ENCODE measurements at places on chromosomes 2 and 18.

DNA sequence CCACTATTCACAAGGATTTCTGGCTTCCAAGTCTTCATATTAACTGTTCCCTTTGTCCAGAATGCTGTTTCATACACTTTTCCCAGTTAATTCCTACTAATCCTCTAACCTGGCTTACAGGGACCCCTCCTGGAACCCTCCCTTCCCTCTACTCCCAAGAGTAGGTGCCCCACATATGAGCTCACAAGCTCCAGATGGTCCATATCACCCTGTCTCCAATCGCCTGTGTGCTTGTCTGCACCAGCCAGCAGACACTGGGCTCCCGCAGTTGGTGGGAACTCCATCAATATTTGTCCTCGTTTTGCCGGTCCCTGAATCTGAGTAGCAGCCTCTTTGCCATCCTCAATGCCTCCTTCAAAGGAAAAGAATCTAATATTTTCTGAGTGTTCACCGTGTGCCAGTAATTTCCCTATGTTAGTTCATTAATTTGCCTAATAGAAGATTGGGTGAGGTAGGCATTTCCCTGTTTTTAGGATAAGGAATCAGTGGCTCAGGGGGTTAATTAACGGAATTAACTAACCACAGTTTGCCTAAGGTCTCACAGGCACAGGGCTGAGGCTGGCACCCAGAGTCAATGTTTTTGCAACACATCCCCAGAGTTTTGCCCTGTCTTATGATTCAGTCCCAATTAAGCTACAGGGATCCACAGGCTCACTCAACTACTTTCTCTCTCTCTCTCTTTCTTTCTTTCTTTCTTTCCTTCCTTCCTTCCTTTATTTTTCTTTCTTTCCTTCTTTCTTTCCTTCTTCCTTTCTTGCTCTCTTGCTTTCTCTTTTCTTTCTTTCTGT, 141.6 kb upstream of the CYP1B1 start:
- no peak overlapping the region for H3K27ac ChIP-seq
- no peaks in the 10 kb centered on the region for H3K4me1 ChIP-seq
- H3K4me3 ChIP-seq = no peak overlapping the region
- no peaks in the 10 kb centered on the region for H3K27me3 ChIP-seq

DNA sequence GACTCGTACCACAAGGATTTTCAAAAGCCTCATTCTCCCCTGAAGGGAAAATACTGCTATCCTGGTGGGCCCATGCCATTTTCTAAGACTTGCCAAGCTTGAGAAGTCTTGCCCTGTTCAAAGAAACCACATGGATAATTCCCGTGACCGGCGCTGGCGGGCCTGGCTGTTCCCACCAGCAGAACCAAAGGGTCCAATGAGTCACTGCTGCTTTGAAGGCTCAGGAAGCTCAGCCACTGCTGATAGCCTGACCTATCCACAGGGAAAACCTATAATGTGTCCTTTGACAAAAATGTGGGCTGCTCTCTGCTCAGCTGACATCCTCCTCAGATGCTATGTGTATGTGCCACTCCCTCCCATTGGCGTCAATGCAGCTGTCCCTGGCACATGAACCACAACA, 137.9 kb upstream of the RAB12 start:
- no peak overlapping the region for H3K4me3 ChIP-seq
- DNase-seq = no peak
- H3K27ac ChIP-seq = no peak overlapping the region
- H3K27me3 ChIP-seq = no peaks in the 10 kb centered on the region
- H3K4me1 ChIP-seq = peaks cover 10% of the 10 kb centered on the region

GRCh38 chr2:154233231-154233630, 361.5 kb downstream of the GALNT13 start:
- DNase-seq = no peak
- H3K27ac ChIP-seq = no peak overlapping the region
- H3K27me3 ChIP-seq = no peaks in the 10 kb centered on the region
- H3K4me1 ChIP-seq = no peaks in the 10 kb centered on the region
- H3K4me3 ChIP-seq = no peak overlapping the region

- no peak for DNase-seq
- no peak overlapping the region for H3K27ac ChIP-seq
- H3K4me1 ChIP-seq = peaks cover 72% of the 10 kb centered on the region
- no peak overlapping the region for H3K4me3 ChIP-seq
- no peaks in the 10 kb centered on the region for H3K36me3 ChIP-seq
Measured at GRCh38 chr2:71340176-71340575, 8.6 kb downstream of the ZNF638 start.

GRCh38 chr2:18803141-18803939, 214.0 kb upstream of the NT5C1B start:
- H3K27me3 ChIP-seq = no peaks in the 10 kb centered on the region
- no peak overlapping the region for H3K27ac ChIP-seq
- H3K4me3 ChIP-seq = no peak overlapping the region
- no peaks in the 10 kb centered on the region for H3K4me1 ChIP-seq

DNA sequence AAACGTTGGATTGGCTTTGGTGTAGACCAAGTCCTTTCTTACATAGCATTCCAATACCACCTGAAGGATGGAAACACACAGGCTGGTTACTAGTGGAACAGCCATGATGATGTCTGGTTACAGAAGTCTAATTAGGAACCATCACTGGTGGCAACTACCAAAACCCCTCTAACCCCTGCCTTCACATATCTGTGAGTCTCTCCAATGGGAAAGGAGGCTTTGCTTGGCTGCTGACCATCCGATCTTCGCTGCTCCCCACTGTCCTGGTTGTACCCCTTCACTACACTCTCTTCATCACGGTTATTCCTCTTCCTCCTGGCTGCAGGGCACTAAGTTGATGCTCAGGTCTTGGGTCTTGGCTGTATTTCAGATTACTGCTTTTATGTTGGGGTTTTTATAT, 97.7 kb downstream of the SPRED2 start:
- no peaks in the 10 kb centered on the region for H3K27me3 ChIP-seq
- H3K4me1 ChIP-seq = no peaks in the 10 kb centered on the region
- DNase-seq = no peak
- no peak overlapping the region for H3K27ac ChIP-seq

DNA sequence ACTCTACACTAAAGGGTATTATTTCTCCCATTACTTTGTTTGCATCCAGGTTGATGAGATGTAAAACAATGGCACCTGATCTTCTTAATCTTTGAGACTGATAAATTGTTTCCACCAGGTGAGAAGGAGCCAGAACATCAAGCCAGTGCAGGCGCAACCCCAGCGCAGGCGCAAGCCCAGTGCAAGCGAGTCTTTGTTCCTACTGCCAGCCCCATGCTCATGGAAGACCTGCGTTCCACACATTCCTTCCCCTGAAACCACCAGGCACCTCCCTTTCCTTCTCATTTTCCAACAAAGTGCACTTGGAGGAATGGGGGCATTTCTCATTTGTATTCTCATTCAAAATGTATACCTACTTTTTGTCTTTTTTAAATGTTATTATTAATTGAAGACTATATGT, 188.7 kb upstream of the SMAD2 start:
- no peak overlapping the region for H3K4me3 ChIP-seq
- H3K4me1 ChIP-seq = peaks cover 3% of the 10 kb centered on the region
- H3K36me3 ChIP-seq = no peaks in the 10 kb centered on the region
- no peaks in the 10 kb centered on the region for H3K27me3 ChIP-seq
- no peak for DNase-seq

DNA sequence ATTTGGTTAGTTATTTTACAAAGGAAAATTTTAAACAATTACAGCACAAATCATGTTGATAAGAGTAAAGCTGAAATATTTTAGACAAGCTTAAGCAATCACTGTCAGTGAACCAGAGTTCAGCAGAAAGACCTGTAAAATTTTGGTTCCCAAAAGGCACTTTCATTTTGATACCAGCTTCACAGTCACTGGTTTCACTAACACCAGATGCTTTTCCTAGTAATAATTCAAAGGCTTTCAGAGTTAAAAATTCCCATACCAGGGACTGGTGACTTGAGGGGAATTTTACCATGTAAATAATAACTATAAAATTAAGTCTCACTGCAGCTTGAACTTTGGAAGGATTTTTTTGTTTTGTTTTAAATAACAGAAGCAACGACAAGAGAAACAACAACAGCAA, 102.3 kb upstream of the CD302 start:
- no peak for DNase-seq
- H3K36me3 ChIP-seq = no peaks in the 10 kb centered on the region
- no peak overlapping the region for H3K4me3 ChIP-seq
- H3K27ac ChIP-seq = no peak overlapping the region
- peaks cover 7% of the 10 kb centered on the region for H3K4me1 ChIP-seq
- H3K27me3 ChIP-seq = no peaks in the 10 kb centered on the region

GRCh38 chr2:84996909-84997308, 25.9 kb downstream of the KCMF1 start:
- H3K27ac ChIP-seq = no peak overlapping the region
- DNase-seq = no peak
- H3K36me3 ChIP-seq = no peaks in the 10 kb centered on the region

- H3K4me1 ChIP-seq = no peaks in the 10 kb centered on the region
- H3K36me3 ChIP-seq = no peaks in the 10 kb centered on the region
- H3K27ac ChIP-seq = no peak overlapping the region
- no peaks in the 10 kb centered on the region for H3K27me3 ChIP-seq
- DNase-seq = no peak
Measured at GRCh38 chr2:212970132-212970531, 181.3 kb downstream of the IKZF2 start.

DNA sequence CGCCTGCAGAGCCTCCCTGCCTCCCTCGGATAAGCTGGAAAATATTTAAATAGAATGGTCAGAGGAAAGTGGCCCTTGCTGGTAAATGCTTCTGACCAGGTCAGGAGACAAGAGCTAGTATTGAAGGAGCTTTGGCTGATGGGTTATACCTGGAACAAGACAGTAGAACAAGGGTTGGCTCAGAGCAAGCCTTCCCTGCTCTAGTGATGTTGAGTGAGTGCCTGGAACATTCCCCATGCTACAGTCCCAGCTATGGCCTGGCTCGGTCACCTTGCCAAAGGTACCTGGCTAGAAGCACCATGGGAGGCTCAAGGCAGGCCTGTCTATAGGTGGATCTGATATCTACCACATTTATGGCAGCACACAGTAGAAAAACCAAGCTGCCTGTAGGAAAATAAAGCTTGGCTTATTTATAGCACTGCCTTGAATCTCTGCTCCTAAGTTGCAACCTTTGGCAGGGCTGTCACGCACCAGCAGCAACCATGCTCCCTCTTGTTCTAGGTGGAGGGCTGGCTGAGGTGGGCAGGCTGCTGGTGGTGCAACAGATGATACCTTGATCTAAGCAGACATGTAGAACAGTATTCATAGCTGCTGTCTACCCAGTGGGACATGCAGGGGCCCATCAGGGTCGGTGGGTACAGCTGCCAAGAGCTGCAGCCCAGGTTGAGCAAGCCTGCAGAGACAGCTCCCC, 66.7 kb upstream of the BCL2L11 start:
- no peaks in the 10 kb centered on the region for H3K27me3 ChIP-seq
- no peak overlapping the region for H3K27ac ChIP-seq
- no peak for DNase-seq
- no peaks in the 10 kb centered on the region for H3K36me3 ChIP-seq
- H3K4me3 ChIP-seq = no peak overlapping the region
- no peaks in the 10 kb centered on the region for H3K4me1 ChIP-seq

DNA sequence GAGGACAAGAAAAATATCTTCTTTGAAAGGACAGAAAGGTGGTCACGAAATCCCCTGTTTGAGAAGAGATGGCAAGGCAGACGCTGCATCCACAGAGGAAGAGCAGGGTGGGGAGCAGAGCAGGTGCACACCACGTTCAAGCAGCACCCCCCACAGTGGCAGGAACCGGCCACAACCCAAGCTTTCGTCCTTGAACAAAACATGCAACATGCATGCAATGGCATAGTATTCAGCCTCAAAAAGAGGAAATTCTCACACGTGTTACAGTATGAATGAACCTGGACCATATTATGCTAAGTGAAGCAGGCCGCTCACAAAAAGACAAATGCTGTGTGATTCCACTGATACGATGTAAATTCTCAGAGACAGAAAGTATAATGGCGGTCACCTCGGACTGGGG, 51.4 kb downstream of the CMPK2 start:
- DNase-seq = no peak
- H3K27me3 ChIP-seq = no peaks in the 10 kb centered on the region
- H3K4me1 ChIP-seq = no peaks in the 10 kb centered on the region
- H3K27ac ChIP-seq = no peak overlapping the region

DNA sequence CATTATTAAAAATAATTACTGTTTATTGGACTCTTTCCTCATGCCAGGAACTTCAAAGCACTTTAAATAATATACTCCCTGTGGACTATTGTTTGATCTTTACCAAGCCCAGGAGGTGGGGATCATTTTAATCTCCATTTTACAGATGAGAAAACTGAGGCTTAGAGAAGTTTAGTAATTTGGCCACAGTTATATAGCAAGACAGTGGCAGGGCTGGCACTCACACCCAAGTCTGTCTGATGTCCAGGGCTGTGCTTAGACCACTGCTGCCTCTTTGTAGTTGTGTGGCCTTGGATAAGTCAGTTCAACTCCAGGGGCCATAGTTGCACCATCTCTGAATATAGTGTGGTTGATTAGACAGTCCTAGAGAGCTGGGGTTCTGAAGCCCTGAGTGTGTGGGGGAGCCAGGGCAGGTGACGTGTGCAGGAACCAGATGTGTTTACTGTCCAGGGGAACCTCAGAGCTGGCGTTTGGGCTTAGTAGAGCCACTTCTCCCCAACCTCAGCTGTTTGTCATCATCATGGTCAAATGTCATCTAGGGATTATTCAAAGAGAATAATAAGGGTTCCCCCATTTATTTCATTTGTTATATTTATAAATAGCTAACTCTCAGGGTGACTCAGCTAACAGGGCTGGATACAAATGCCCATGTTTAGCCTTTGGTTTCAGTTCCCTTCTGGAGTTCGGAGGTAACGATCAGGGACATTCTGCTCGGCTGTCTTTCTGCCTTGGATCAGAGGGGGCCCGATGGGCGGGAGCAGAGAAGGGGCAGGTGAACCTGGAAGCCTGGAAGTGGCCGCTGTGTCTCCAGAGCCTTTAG, 68.0 kb downstream of the BOLA3 start:
- DNase-seq = no peak
- no peak overlapping the region for H3K4me3 ChIP-seq
- no peak overlapping the region for H3K27ac ChIP-seq
- peaks cover 39% of the 10 kb centered on the region for H3K36me3 ChIP-seq

GRCh38 chr2:55268288-55268906, 634 bp downstream of the MTIF2 start:
- no peaks in the 10 kb centered on the region for H3K27me3 ChIP-seq
- H3K4me3 ChIP-seq = peak overlapping the region; percentile 76

Data from upper lobe of left lung (tissue), 6 donors.